Activated naive CD8-positive, alpha-beta T cell treated with anti-CD3 and anti-CD28 coated beads, Interleukin-2, amount 10 ng/mL, durations not matched to agents 7 days and 5 days (primary cell): ENCODE measurements at places on chromosomes 3 and 15. TPM values are rescaled to one million over a fixed set of nuclear protein-coding genes. Genes with fewer than 3 reads are reported as not detected.

GRCh38 chr3:37953707-37954394 is 36.7 kb upstream of the VILL start:
- no peak for DNase-seq

- no peak for DNase-seq
Measured at GRCh38 chr15:90596943-90597342, 67.2 kb downstream of the CRTC3 start.

DNA sequence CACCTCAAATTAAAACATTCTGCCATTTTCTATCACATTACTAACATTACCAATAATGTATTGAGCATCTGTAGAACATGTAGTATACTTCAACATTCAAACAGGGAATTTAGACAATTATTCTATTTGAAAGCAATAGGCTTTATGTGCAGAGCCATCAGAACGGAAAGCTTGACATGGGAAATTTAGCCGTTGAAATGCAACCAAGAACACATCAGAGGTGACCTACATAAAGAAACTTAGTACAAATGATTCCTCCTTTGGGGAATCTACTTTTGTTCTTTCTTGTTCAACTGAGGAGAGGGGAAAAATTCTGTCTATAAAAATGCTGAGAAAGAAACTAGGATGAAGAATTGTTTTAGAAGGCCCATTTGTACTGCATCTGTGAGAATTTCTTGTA is 38.6 kb upstream of the RBMS3 start:
- no peak for DNase-seq

GRCh38 chr3:48412375-48413001 is 17.4 kb downstream of the PLXNB1 start:
- no peak for DNase-seq

DNA sequence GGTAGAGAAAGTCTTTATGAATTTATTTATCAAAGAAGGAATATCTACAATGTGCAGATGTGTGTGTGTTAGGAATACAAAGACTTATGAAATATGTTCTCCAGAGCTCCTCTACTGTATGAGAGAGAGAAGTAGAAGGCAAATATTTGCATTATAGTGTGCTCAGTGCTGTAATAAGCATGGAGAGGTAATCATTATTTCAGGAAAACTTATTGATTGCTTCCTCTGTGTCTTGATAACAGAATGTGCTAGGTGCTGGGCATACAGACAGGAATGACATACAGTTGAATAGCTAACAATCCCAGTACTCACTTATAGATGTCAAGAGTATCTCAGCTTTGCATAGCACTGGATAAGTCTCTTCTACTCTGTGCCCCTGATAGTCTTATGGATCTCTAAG is 30.2 kb downstream of the ATG7 start:
- no peak for DNase-seq

DNA sequence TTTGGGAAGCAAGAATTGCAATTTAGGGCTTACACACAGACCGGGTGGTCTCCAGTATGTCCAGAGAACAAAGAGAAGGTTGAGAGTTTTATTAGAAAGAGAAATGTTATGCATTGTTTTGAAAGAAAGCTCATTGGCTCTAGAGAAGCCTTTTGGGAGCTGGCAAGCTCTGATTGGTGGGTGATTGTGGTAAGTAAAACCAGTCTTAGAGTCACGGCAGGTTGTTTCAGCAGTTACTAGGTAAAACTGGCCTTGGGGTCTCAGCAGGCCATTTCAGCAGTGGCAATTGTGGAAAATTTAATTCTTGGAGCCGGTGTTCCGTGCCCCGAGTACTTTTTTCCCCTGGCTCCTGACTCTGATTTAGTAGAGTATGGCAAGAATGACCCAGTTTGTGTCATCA is 78.1 kb downstream of the MRPL46 start:
- no peak for DNase-seq

DNA sequence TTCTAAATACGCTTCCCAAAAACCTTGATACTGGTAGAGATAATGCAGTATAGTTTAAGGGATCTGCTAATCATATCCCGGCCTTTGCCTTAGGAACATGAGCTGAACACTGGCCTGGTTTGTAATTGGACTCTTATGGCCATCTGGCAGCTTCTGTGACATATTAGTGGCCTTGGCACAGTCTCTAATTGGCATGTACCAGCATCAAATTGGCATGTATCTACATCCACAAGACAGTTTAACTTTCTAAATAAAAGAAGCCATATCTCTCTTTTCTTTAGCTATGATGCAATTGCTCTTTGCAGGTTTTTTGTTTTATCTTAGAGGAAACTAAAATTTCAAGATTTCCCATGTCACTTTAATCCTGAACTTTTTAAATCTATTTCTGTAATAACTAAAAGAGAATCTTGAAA is 44.6 kb upstream of the FILIP1L start:
- no peak for DNase-seq

DNA sequence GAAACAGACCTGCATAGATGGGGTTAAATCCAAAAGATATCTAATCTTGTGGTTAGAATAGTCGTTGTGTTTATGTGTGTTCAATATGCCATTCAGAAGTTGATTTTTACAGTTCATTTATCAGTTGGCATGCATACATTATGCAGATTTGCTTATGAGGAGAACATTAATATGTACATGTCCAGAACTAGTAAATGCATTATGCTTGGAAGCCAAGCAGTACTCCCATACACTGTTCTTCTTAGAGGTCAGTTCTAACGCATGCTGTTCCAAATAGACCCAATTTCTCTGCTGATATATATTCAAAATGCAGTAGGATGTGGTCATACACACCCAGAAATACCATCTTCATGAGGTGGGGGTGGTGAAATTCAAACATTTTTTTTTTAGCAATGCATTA is 956 bp downstream of the FGF12 start:
- DNase-seq: no peak

DNA sequence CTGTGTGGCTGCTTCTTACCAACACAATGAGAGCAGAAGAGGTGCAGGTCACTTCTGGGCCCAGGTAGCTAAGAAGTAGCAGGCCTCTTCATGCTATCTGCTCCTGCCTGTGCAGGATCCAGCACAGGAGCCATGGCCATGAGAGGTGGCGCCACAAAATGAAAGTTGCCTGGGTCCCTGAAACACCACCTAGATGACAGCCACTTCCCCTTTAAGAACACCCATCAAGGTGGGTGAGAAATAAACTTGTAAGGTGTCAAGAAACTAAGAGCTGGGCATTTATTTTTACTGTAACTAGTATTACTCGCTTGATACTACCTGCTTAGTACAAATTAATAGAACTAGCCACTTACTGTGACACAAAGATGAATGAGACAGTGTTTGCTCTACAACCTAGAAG is 484.6 kb upstream of the TBL1XR1 start:
- no peak for DNase-seq

- DNase-seq: no peak
Measured at GRCh38 chr3:61233746-61234145, 17.5 kb downstream of the FHIT start.

DNA sequence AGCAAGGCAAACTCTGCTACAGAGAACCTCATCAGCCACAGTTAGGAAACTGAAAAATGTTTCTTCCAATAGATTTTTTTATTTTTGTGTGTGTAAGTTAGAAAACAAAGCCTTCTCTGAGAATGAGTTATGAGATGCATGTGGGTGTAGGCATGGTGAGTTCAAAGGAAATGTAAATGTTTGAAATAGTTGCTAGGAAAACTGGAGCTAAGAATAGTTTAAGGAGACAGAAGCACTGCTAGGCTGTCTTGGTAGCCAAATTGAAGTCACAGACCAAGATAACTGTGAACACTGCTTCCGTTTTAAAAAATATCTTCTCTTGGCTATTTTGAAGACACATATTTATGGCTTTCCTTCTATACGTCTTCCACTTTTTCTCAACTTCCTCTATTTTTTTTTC is 1501.2 kb upstream of the CADM2 start:
- no peak for DNase-seq

GRCh38 chr3:126517291-126517951 is at the start of gene UROC1:
Gene UROC1 (minus strand): TSS chr3:126517773. CDS start chr3:126517719, 54 bp downstream.
- DNase-seq: no peak

- DNase-seq: no peak
Measured at GRCh38 chr3:144011251-144011799, 39.7 kb downstream of the DIPK2A start.

DNA sequence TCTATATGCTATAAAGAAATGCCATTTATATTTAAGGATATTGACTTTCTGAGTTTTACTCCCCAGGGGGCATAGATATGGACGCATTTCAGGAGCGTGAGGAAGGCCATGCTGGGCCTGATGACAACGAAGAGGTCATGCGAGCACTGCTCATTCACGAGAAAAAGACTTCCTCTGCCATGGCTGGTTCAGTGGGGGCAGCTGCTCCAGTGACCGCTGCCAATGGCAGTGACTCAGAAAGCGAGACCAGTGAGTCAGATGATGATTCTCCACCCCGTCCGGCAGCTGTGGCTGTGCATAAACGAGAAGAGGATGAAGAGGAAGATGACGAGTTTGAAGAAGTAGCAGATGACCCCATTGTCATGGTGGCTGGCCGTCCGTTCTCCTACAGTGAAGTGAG is 38.4 kb downstream of the GTF2E1 start:
- no peak for DNase-seq

DNA sequence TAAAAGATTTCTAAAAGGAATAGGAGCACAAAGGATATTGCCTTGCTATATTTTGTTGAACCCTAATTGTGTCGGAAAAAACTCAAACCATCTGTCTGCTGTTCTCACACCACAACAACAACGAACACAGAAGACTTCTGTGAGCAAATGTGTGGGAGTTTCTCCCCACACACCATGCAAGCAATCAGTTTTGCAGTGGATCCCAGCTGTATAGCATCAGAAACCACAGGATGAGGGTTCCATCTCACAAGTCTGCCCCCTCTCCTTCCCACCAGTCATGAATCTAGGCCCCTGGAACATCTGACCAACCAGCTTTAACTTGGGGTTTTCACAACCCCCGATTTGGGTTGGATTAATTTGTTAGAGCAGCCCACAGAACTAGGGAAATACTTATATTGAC is 91.3 kb upstream of the SLC4A7 start:
- no peak for DNase-seq

GRCh38 chr3:184512621-184513020 is 49.0 kb upstream of the EPHB3 start:
- no peak for DNase-seq

- no peak for DNase-seq
Measured at GRCh38 chr15:26698555-26698954, 74.3 kb downstream of the GABRB3 start.

GRCh38 chr3:120678331-120678947 is 3.6 kb downstream of the HGD start:
- no peak for DNase-seq

- no peak for DNase-seq
Measured at GRCh38 chr3:147390589-147391569, 15.5 kb downstream of the ZIC4 start.

- DNase-seq: no peak
Measured at GRCh38 chr3:29746163-29746760, 465.4 kb downstream of the RBMS3 start.

DNA sequence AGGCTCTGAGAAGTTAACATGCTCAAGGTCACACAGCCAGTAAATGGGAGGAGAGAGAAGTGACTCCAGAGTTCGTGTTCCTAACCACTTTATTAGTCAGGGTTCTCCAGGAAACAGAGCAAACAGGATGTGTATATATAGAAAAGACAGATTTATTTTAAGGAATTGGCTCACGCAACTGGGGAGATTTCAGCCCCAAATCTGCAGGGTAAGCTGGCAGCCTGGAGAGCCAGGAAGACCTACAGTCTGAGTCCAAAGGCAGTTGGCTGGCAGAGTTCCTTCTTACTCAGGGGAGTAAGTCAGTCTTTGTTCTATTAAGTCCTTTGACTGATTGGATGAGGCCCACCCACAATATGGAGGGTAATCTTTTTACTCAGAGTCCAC is 118.2 kb upstream of the PROK2 start:
- DNase-seq: no peak

GRCh38 chr3:142095841-142096240 is 53.5 kb downstream of the TFDP2 start:
- DNase-seq: no peak

DNA sequence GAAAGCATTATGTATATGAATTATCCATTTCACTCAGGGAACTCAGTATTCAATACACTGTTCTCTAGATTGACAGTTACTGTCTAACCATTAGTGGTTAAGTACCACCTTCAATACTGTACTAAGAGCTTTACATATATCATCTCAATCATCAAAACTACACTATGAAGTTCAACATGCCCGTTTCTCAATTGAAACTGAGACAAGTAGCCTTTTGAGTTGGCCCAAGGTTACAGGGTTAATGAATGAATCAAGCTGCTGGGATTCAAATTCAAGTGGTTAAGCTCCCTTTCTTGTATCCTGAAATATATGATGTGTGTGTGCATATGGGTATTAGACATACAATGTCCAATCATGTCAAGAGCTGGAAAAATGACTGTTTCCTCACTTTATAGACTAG is 5.8 kb downstream of the TASOR start:
- no peak for DNase-seq

DNA sequence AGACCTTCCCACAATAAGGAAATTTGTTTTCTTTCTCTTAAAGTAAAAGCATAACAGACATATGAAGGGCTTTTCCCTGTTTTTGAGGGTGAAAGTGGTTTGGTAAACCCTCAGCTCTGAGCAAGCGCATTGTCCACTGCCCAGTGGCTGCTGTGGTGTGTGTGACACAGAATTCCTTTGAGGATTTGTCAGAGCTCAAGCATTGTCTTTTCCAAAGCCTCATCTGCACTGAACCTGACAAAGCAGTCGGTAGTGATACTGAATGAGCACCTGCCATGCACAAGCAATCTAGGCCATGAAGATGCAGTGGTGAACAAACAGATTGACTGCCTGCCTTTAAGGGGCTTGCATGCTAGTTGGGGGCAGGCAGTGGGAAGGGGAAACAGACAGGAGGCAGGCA is 128.3 kb downstream of the PLCL2 start:
- DNase-seq: no peak

DNA sequence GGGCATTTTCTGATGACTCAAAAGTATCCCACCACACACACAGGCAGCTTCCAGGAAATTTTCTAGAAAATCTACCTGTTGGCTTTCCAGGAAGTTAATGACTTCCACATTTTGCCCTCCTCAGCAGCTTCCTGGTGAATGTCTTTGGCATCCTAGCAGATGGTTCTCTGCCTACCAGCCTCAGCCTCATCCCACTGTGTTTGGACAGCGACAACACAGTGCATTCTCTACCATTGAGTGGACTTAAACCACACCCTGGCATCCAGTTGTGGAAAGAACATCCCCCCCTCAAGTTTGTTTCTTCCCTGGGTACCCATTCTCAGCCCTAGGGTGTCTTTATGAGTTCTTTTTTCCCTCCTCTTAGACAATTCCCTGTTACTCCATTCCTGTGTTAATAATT is 50.8 kb upstream of the GADL1 start:
- no peak for DNase-seq

GRCh38 chr3:54270816-54271526 is 148.6 kb downstream of the CACNA2D3 start:
- DNase-seq: no peak

GRCh38 chr3:138705675-138706074 is 97.1 kb downstream of the FAIM start:
- DNase-seq: no peak

The GP9 gene
- not detected for total RNA-seq

The ECE2 gene
- total RNA-seq: not detected

The DNAH1 gene
- total RNA-seq: 28.5 TPM

The EXD1 gene
- not detected for total RNA-seq

The CAPN3 gene
- 10.1 TPM for total RNA-seq

The CD86 gene
- total RNA-seq: 0.42 TPM

The LHFPL4 gene
- not detected for total RNA-seq

The RAB6B gene
- 0.39 TPM for total RNA-seq

The TIMP4 gene
- not detected for total RNA-seq

The SLC51B gene
- total RNA-seq: not detected

The TRPM1 gene
- total RNA-seq: not detected

The FBXW12 gene
- total RNA-seq: not detected
